ENCODE measurements at places on chromosomes 2 and 18.

GRCh38 chr2:200131307-200131706 lies 175.2 kb upstream of the SPATS2L start:
- DNase-seq, result no peak

GRCh38 chr2:58794103-58794502 lies 553.0 kb upstream of the FANCL start:
- no peak for DNase-seq

DNA sequence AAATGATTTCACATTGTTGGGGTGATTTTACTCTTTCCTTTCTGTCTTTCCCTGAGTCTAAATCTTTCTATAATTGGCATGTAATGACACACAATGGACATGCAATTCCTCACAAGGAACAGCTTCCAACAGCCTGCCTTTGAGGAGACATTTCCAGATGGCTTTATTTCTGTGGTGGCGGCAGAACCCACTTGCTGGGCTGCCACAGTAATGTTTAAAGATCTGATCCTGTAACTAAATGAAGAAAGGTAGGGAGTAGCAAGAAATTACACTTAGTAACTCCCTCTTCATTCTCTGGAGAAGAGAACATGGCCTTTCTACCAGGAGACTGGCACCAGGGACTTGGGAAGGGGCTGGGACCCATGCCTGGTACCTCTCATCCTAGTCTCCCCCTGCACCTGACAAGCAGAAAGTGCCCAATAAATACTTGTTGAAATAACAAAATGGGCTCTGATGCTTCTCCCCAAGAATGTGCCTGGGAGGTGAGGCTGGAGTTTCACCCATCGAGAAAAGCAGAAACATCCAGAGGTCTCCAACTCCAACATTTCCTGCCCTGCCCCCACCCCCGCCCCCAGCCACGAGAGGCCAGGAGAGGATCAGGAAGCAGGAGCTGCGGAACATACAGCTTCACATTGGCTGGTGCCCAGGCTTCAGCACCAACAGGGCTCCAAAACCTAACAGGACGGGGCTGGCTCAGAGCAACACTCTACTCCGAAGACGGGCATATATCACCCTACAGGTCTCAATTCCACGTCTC lies 92.1 kb downstream of the PXDN start:
- peak; percentile 53 for DNase-seq

- no peak for DNase-seq
Observed at GRCh38 chr2:129747500-129748125, 231.9 kb upstream of the RAB6C start.

DNA sequence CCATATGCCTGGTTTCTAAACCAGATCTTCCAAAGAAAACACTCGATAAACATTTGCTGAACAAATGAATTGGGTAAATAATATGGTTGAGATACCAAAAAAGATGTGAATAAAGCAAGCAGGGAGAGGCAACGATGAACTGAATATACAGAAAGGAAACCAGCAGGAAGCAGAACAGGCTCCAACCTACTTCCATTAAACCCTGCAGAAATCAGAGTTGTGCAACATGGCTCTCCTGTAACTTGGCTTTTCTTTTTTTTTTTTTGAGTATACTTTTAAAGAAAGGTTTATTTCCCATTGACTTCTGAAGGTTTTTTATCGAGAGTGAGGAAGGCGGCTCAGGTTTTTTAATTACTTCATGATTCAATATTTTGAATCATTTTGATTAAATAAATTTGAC lies 23.5 kb downstream of the ITSN2 start:
- no peak for DNase-seq

DNA sequence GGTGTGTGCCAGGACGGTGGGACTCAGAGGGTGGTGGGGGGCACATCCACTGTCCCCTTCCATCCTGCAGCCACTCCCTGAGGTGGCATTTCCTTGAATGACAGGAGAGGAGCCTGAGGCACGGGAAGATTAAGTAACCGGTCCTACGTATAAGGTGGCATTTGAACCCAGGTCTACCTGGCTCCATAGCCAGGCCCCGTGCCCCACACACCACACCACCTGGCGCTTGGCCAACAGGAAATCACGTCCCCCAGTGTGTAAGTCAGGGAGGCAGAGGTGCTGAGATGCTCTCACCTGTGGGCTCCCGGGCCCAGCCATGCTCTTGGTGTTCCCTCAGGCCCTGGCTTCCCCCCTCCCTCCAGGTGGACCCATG lies 53.7 kb downstream of the HPCAL1 start:
- DNase-seq, result no peak

DNA sequence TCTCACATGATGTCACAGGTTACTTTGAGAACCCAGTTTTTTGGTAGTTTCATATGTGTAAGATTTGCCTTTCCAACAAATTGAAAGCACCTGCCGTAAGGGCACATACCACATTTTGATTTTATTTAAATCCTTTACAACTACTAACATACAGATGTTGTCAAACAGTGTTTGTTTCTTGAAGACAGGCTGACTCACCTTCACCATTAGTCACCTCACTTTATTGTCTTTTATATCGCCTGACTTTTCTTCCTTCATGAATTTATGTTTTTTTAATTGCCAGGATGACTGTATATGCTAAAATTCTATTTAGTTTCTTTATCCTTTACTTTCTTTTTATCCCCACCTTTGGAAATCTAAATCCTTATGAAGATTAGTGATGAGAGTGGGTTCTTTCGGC lies 886.7 kb downstream of the SUCLG1 start:
- no peak for DNase-seq

DNA sequence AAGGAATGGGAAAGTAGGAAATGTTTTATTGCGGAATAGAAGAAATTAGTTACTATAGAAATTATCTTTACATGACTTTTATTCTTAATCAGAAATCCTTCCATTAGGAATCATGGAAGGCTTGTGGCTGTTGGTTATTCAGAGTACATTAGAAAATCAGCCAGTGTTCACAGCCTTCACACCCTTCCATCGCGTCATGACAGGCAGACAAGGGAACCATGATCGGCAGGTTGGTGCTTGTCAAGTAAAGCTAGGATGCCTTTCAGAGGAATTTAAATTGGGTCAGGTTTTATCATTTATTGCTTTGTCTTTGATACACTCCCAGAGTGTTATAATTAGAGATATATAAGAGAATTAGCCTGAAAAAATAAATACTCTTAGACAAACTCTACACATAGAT lies 400.6 kb downstream of the THSD7B start:
- no peak for DNase-seq

- DNase-seq, result no peak
Observed at GRCh38 chr2:180660207-180660606, 320.2 kb upstream of the UBE2E3 start.

- DNase-seq, result peak; percentile 58
Observed at GRCh38 chr2:241849616-241850543, 8.8 kb downstream of the PDCD1 start.

- DNase-seq, result no peak
Observed at GRCh38 chr18:26461405-26461804, 86.9 kb downstream of the KCTD1 start.

DNA sequence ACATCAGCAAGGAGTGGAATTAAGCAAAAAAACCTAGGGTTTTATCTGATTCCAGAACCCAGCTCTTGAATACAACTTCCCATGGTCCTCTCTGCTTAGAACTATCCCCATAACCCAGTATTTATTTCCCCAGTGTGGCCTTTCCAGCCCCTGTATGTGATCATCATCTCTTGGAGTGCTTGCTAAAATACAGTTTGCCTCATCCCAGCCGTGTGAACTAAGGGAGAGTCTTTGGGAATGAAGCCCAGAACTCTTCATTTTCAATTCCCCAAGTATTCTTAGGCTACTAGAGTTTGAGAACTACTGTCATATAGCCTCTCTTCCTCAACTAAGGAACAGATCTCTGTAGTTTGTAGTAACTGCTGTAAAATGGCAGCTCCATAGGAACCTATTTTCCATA lies 173.1 kb downstream of the LCLAT1 start:
- DNase-seq, result no peak

- DNase-seq, result no peak
Observed at GRCh38 chr18:49875783-49876182, 62.5 kb upstream of the ACAA2 start.

DNA sequence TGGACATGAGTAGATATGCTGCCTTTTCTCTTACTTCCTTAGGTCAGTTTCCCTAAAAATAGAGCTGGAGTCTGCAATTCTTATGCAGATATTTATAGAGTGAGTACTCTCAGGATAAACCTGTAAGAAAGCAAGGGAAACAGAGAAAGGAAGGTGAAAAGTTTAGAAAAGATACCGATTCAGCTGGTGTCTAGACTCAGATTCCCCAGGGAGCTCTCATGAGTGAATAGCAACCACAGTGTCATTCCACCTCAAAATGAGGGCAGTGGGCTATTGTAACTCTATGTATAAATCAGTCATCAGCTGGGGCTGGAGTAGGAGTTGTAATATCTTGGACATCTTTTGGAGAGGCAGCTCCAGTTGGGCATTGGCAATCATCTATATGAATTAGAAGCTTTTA lies 1485.1 kb upstream of the TMEFF2 start:
- DNase-seq, result no peak

DNA sequence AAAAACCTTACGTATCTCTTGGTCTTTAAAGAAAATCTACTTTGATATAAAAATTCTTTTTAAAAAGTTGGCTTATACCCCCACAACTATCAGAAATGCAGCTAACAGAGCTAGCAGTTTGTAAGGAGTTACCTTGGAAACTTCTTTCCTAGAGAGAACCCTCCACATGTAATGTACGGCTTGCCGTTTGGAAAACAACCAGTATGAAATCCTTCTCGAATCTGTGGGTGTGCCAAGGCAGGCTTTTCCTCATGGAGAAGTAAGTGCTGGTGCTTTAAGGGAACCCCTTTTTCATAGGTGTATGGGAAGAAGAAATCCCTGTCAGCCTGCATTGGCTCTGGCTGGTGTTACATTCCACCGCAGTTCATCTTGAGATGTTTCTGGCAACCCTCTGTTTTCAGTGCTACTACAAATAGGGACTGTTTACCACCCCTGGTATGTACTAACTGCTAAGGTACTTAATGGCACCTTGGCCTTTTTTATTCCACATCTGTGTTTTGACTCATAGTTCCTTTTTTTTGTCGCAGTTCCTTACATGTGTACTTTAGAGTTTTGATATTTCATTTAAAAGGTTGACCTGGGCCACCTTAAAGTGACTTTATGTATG lies 248.4 kb downstream of the FHOD3 start:
- DNase-seq, result no peak

GRCh38 chr2:209721497-209721896 lies 50.1 kb upstream of the UNC80 start:
- DNase-seq, result no peak

DNA sequence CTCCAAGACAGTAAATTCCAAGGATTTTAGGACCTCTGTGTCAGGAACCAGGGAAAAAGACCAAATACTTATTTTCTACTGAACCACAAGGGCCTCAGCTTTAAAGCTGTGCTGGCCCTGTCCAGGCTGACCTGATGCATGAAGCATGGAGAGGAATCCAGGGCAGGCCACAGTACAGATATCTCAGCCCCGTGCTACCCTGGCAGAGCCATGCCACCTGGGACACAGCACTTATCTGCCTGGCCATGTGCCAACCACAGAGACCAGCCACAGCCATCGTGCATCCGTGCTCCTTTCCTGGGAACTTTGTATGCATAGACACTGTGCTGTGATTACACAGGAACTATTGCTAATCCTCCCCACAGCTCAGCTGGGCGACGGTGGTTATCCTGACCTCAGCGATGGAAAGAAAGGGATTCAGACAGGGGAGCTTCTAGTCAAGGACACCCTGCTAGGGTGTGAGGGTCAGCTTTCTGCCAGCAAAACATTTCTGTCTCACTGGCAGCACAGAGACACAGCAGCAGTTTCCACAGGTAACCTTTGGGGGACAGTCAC lies 687.4 kb upstream of the ID2 start:
- DNase-seq, result peak; percentile 74

- no peak for DNase-seq
Observed at GRCh38 chr18:10563886-10564285, 38.1 kb downstream of the NAPG start.

- DNase-seq, result peak; percentile 81
Observed at GRCh38 chr2:223613017-223613950, 11.1 kb upstream of the SCG2 start.

- DNase-seq, result no peak
Observed at GRCh38 chr2:197707316-197708213, 2.4 kb downstream of the MARS2 start.

GRCh38 chr2:85447222-85447585 lies 28.7 kb downstream of the SH2D6 start:
- no peak for DNase-seq

GRCh38 chr2:233756429-233757081 lies 3.5 kb upstream of the UGT1A1 start:
- no peak for DNase-seq

DNA sequence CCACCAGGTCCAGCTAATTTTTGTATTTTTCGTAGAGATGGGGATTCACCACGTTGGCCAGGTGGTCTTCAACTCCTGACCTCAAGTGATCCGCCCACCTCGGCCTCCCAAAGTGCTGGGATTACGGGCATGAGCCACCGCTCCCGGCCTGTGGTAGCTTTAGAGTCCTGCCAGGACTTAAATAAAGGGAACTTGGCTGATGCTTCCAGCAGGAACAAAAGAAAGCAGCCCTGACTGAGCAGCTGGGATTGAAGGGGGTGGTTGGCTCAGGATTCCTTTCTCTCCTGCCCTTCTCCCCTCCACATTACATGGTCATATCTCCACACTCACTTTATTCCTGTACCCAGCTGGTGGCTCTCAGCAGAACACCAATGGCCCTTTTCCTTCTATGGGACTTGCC lies 20.0 kb downstream of the EFHD1 start:
- DNase-seq, result no peak

- no peak for DNase-seq
Observed at GRCh38 chr2:239224199-239224570, 176.6 kb downstream of the HDAC4 start.

- DNase-seq, result peak; percentile 66
Observed at GRCh38 chr18:61531182-61531581, 198.0 kb downstream of the CDH20 start.

DNA sequence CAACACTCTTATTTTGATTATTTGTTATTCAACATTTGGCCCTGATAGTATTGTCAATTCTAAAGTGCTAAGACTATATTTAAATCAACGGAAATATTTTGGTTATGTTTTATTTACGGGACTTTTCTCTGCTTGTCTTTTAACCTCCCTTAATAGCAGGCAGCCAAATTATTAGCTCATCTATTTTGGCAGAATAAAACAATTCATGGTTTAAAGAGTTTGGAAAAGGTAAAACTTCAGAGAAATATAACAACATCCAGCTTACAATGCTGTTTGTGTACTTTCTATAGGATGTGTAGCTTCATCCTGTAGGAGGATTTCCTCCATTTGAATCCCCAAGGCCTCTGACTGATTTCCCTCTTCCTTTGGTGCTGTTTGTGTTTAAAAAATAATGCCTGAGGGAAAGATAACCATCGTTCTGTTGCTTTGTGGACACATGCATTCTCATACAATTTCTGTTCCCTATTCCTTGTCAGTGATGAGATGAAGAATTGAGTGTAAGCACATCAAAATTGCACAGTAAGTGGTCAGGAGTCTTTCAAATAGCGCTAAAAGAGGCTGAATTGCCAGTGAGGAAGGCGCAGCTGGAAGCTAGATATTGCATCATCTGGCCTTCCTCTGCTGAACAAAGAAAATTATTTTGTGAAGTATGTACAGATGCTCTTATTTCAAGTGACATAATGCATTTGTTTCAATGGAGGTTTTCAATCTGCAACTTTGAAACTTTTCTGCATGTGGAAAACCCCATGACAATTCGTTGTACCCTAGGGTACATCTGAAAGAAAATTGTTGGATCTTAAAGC lies 80.3 kb downstream of the CD28 start:
- DNase-seq, result no peak

Data from Right ventricle myocardium inferior (tissue), 1 donor.